Activated T-cell treated with anti-CD3 and anti-CD28 coated beads, Interleukin-2, amount 50 U/mL, for 1 hour (primary cell): ENCODE measurements at places on chromosomes 7 and 10.

- no peak for DNase-seq
These were observed 41.3 kb downstream of the TBXAS1 start for GRCh38 chr7:139870380-139870779.

DNA sequence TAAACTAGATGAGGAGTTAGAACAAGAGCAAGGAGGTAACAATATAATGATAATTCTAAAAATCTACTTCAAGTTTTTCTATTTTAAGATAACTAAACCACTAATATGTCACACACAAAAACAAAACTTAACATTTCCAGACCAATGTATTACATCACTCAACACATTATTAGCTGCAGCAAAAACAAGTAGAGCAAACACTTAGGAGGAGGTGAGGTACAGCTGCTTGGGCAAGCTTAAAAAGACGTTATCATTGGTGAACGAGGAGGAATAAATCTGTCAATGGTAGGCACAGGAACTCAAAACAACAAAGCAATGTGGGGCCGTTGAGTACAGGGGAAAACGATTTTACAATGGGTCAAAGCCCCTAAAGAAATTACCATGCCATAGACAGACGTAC is 58.8 kb downstream of the EZH2 start:
- DNase-seq = no peak

DNA sequence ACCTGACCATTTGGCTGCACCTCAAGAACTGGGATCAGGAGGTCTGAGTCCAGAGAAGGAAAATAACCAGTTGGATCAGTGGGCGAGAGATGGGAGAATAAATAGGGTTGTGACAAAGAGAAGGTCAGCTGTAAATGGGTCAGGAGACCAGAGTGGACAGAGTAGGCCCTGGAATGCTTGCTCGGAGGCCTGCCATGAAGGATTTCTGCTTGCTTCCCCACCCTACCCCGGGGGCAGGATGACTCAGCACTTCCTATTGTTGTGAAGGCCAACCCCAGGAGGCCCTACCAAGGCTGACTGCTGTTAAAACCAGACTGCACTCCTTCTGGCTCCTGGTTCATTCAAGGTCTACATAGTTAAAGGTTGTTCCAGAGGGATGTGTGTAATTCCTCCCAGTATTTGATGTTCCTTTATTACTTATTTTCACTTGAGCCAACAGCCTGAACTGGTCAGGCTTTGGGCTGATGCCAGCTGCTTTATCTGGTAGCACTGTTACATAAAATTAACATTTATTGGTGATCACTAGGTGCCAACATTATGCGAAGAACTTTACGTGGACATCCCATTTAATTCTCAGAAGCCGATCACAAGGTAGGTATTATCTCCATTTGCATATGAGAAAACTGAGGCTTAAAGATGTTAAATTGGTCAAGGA is 27.3 kb upstream of the IFRD1 start:
- no peak for DNase-seq

- no peak for DNase-seq
These were observed 47.7 kb upstream of the TRIM8 start for GRCh38 chr10:102596506-102596971.

DNA sequence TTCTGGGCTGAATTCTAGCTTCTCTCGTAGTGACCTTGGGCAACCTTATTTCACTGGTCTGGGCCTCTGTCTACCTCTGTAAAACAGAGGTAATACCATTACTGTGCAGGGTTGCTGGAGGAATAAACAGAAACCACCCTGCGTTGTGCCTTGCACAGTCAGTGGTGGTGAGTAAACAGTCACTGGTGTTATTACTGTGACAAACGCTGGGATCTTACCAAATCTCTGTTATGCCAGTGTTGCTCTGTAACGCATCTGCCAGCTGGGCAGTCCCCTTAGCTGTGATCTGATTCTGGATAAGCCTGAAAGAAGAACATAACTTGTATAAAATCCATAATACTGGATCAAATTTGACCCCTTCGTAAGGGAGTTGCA is 49.4 kb downstream of the NOD1 start:
- DNase-seq = no peak
